ENCODE measurements at places on chromosomes 11 and 22.

DNA sequence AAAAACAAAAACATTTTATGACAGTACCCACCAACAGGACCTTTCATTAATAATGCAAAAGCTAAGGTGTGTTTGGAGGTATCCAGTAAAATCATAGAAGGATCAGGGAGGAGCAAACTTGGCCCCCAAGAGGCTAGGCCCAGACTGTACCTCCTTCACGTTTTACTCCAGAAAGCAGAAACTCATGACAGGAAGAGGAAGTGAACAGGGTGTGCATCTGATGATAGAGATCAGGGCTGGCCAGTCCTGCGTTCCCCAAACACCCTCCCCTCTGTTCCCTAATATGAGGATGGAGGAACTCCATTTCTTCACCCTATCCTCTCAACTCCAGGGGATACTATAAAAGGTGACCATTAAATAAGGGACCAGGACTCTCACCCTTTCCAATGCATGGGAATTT lies 10.2 kb upstream of the MS4A12 start:
- DNase-seq, result no peak

- no peak for DNase-seq
Observed at GRCh38 chr11:117980280-117980679, 5.9 kb upstream of the IL10RA start.

GRCh38 chr11:44149651-44150050 lies 54.2 kb downstream of the EXT2 start:
- DNase-seq, result no peak

DNA sequence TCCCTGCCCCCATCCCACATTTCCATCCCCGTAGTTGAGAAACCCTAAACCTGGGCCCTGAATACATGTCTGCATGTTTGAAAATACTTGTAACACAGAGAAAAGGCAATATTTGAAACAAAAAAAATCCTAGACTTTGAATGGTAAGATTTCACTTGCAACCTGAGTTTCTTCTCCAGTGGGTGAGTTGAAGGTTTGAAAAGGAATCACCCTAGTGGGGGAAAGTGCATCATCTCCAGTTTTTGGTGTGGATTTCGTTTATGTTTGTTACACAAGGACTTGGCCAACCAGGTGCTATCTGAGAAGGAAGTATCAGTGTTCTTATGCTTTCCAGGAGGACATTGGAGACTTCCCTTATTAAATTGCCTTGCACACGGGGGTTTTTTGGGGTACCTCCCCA lies 90.4 kb downstream of the ABTB2 start:
- DNase-seq, result no peak

DNA sequence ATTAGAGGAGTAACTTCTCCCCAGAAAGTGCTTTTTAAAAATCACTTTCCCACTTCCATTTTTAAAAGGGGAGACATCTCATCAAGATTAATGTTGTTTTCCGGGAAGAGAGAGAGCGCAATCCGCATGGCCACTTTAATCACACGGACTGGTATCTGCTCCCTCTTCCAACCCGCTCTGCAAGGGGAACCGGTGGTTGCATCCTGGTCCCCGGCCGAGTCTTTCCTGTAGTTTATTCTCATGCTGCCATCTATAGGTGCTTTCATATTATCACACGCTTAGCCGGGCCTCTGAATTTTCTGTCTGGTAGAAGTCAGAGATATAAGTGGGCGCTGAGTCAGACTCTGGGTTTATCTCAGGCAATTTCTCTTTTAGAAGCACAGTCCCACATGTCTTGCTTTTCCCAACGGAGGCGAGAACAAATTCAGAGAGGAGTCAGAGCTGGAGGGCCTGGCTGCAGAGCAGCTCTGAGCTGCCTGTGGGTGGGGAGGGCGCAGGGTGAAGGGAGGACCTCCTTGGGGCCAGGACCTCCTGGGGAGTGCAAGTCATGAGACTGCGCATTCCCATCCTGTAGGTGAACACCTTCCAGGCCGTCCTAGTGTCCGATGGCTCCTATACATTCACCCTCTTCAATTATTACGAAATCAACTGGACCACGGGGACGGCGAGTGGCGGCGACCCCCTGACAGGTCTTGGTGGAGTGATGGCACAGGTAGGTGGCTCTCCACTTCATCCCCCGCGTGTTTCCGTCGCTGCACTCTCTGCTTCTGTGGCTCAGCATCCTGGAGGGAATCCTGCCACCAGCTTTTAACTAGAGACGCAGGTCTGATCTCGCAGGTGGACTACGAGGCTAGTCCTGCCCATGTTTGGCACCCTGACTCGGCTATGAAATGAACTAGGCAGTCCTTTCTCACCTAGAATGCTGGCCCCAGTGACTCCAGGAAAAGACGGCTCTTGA lies 11.7 kb downstream of the TECTA start:
- DNase-seq, result no peak

DNA sequence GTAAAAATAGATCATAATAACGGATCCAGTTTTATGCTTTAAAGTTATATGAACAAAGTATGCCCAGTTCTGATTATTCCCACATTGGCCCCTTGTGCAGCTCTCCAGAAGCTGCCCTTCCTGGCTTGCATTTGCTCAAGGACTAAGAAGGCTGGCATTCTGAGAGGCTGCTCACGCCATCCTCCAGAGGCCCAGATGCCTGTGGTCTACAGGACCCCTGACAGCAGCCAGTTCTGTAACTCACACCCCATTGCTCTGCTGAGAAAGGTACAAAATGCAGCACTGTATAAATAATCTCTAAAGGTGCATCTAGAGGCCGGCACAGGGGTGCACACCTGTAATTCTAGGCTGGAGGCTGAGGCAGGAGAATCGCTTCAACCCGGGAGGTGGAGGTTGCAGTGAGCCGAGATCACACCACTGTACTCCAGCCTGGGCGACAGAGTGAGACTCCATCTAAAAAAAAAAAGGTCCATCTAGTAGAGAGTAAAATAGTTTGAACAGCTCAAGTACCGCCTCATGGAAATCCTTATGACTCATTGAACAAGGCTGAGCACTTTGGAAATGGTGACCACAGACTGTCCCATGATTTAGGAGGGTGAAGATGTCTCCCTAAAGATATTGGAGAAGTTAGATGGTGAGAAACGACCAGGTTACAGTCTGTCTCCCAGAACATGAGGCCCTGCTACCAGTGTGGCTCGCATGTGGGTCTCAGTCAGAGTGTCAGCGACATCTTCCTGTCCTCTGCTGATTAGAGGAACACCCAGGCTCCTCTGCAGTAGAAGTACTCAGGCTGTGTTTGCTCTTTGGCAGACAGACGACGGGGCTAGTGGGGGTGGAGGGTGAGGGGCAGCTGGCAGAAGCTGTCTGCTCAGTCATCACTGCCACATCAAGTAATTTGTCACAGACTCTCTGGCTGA lies 56.3 kb downstream of the KREMEN1 start:
- no peak for DNase-seq
